ENCODE measurements at places on chromosomes 11 and 22.

GRCh38 chr11:74276581-74276980 lies 34.9 kb downstream of the P4HA3 start:
- no peak for DNase-seq

DNA sequence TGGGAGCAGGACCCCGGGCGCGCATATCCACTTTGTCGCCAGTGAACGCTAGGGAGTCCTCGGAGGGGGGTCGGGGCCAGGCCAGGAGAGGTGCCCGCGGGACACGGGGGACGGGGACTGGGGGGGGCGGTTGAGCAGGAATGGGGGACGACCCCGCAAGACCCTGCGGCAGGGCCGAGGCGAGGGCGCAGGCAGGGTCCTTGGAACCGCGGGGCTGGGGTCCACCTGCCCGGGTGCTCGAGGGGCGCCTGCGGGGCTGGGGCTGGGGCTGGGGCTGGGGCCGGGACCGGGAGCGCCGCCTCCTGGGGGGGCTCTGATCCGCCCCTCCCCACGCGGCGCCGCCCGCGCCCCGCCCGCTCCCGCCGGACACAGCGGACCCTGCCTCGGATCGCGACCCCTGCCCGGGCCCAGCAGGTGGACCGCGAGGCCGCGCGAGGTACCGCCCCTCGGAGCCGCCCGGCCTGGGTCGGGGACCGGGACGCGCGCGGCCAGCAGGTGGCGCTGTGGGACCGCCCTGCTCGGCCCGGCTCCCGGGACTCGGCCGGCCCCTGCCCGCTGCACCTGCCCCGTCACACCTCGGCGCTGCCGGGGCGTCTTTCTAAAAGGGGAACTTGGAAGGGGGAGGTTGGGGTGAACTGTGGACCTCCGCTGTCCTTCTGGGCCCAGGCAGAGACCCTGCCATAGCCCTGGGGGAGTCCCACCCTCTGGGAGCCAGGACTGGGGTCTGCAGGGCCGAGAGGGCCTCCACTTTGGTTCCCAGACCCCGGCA lies 11.0 kb downstream of the CRELD2 start:
- DNase-seq, result peak; percentile 66

GRCh38 chr22:27075891-27076290 lies 418.5 kb downstream of the MIAT start:
- DNase-seq, result no peak

GRCh38 chr22:19396561-19396933 lies 35.0 kb downstream of the HIRA start:
- DNase-seq, result no peak

GRCh38 chr11:3942160-3942955 lies 86.9 kb downstream of the STIM1 start:
- DNase-seq, result no peak

GRCh38 chr11:6576471-6577373 lies 26.7 kb downstream of the RRP8 start:
- DNase-seq, result no peak
